ENCODE measurements at places on chromosomes 11 and 22. TPM values are rescaled to one million over a fixed set of nuclear protein-coding genes. Genes with fewer than 3 reads are reported as not detected.

- peak; percentile 19 for DNase-seq
Observed at GRCh38 chr11:5547982-5548381, 358 bp downstream of the OR52H1 start.

- DNase-seq: no peak
Observed at GRCh38 chr22:24389680-24390079, 37.7 kb upstream of the ADORA2A start.

DNA sequence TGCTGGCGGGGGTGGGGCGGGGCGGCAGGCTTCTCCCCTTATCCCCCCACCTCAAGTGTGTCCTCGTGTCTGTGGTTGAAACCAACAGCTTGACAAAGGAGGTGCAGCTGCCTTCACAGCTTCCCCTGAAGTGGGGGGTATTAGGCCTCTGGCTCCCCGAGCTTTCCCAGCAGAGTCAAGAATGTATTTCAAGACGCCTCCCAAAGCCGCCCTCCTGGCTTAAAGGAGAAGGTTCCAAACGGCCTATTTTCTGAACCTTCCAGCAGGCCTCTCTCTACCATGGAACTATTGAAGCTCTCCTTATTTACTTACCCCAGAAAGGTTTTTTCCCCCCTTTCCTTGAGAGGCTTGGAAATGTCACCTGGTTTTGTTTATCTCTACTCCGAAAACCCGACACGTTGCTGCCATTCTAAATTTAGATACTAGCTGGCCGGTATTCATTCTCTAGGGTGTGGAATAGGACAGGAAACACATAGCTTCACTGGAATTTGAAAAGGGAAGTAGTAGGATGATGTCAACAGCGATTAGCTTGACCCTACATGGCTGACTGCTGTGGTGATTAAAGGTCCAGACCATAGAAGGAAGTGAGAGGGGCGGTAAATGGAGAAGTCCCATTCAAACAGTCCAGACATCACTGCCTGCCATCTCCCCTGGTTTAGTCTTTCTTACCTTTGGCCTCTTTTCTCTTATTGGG is 671 bp upstream of the PICALM start:
- DNase-seq: peak; percentile 62

- DNase-seq: no peak
Observed at GRCh38 chr11:112762707-112763090, 198.5 kb upstream of the NCAM1 start.

DNA sequence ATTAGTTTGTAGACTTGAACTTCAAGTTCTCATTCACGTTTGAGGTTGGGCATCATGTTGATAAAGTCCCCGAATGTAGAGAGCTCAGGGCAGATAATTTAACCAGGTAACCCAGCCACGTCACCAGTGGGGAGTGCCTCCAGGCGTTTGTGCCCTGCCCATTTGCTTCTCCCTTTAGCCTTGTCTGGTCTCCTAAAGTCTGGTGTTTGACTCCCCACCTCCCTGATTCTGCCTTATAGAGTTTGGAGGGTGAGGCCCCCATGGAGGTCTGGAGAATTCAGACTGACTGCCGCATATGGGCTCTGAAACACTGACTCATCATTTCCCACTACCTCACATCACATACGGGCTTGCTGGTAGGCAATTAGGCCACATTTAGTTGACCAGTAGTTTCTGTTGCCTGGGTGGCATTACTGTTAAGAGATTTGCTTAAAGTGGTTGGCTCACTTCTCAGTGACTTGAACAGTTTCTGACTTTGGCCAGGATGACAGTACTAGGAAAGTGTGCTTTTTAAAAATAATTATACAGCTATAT is 99.3 kb upstream of the GAL start:
- DNase-seq: no peak

- no peak for DNase-seq
Observed at GRCh38 chr11:133999355-133999754, 42.6 kb upstream of the IGSF9B start.

GRCh38 chr11:59573216-59573615 is 42.4 kb downstream of the OSBP start:
- no peak for DNase-seq

DNA sequence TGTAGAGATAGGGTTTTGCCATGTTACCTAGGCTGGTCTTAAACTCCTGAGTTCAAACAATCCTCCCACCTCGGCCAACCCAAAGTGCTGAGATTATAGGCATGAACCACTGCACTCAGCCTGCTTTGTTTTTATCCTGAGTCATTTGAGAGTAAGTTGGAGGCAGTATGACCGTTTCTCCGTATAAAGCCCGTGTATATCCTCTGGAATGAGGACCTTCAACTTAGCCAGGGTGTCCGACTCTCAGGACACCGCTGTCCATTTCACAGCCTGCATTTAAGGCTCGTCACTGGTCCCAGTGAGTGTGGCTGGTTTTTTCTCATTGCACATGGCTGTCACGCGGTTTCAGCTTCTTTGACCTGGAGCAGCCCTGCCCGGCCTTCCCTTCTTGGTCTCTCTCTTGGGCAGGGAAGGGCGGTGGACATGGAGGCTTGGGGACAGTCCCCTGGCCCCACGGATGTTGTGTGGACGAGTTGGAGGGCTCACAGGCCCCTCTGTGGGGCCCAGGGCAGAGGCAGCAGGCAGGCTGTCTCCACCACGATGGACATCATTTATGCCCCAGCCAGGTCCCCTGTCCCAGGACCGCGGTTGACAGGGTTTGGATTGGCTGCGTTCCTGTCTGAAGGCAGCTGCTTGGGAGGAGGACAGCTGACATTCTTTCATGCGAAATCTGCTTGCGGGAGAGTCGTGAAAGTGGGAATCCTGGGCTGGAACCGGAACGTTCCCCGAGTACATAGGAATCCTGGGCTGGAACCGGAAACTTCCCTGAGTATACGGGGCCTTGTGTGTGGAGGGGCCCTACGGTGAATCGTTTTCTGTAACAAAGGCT is 93.3 kb downstream of the KCNQ1 start:
- DNase-seq: no peak

MS4A12 gene
- total RNA-seq: not detected

C1QTNF4 gene
- not detected for total RNA-seq

CHADL gene
- not detected for total RNA-seq

FAT3 gene
- 0.13 TPM for total RNA-seq

NLRP14 gene
- total RNA-seq: 0.05 TPM

BTBD18 gene
- not detected for total RNA-seq

PNPLA3 gene
- not detected for total RNA-seq

ST14 gene
- 1.6 TPM for total RNA-seq

Measured in GM12878 (cell line).